Stimulated activated CD4-positive, alpha-beta T cell treated with anti-CD3 and anti-CD28 coated beads, Interleukin-1b, Interleukin-23, amount 100 ng/mL, for 1 hour (primary cell): ENCODE measurements at places on chromosomes 7 and 10.

- DNase-seq = no peak
Measured at GRCh38 chr7:12508554-12508953, 62.0 kb upstream of the SCIN start.

DNA sequence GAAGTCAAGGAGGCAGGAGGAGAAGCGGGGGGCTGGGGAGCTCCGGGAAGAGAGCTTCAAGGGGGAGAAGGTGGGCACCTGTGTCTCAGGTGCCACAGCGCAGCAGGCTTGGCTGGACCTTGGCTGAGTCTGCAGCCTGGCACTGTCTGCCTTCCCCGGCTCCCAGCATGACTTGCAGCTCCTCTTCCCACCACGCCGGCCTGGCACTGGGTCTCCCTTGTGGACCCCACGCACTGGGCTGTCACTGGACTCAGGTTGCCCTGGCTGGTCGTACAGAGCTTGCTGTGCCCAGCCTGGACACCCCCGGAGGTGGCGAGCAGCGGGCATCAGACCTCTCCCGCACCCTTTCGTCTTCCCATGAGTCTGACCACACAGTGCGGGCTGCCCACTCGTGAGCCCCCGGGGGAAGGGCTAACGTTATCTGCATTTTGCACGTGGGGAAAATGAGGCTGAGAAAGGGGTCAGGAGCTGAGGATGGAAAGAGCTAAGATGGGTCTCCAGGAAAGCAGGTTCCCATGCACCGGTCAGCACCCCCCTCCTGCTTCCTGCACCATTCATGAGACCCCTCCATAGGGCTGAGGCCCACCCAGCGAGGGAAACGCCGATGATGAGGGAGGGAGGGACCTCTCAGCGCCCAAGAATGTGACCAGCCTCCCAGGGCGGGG lies 40.3 kb upstream of the PSMG3 start:
- no peak for DNase-seq

GRCh38 chr7:27200761-27201579 lies 1.1 kb upstream of the HOXA13 start:
- no peak for DNase-seq

DNA sequence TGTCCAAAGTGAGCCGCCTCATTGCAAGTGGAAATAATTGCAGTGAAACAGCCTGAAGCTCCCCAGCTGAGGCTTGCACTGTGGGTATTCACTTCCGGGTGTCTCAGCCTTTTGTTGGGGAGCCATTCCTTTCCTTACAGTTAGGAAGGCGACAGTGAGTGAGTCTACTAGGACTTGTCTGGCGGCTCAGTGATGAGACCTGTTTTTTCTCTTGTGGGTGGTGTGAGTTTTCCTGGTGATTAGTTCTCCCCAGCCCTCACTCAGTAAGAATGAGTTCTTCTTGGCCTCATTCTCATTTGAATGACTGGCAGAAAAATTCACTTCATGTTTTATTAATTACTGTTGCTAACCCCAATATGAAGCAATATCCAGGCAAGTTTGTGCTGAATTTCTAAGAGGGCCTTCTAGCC lies 2.6 kb downstream of the PGAM1 start:
- DNase-seq = no peak

DNA sequence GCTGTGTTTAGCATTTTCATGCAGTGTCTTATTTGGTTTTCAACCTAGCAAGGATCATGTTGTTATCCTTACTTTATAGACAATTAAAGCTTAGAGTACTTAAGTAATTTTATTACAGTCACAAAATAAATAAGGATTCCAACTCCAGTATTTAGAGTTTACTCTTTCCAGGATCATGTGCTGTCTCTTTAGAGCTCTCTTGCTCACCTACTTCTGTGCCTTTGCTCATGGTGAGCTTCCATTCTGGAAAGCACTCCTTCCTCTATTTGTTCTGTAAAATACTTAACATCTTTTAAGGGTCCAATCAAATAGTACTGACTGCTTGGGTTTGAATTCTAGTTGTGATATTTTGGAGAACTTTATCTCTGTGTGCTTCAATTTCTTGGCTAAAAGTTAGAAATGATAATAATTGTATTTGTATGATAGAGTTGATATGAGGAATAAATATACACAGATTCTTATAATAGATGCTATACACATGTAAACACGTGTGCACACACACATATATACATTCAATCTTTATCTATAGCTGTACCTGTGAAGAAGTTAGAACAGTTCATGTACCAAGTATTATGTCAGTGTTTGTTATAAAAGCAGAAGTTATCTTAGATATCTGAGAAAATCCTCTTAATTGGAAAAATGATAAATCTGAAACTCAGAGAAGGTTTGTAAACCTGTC lies 18.2 kb upstream of the CALCR start:
- DNase-seq = no peak

DNA sequence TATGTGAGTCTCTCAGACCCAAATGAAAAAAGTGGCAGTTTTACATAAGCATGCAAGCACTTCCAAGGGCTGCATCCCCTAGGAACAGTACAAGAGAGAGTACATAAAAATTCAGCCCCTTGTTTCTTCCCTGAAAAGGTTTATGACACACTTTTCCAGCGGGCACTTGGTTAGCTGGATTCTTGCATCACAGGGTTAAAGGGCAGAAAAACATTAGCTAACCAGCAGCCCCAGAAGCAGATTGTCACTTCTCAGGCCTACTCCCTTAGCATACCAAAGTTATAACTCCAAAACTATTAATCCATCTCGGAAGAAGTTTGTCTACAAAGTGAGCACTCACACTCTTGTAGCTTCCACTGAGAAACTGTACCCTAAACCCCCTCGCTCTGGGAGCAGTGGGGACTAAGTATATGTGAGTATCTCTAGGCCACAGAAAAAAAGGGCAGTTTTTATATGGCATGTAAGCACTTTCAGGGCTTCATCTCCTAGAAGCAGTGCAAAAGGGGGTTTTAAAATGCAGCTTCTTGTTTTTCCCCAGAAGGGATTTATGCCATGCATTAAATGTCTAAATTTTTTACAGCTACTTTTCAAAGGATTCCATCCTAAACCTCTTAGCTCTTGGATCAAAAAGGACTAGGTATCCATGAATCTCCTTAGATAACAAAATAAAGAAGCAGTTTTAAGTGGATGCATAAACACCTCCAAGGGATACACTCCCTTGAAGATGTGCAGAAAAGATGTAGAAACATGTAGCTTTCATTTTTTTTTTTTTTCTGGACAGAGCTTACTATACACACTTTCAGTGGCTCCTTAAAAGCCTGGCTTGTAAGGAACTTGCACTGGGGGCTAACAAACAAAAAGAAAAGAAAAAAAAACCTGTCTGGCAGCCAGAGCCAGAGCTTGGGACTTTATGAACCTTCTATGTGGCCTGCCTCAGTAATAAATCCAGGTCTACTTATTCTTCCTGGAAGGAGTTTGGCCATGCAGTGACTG lies 956.7 kb downstream of the CCSER2 start:
- DNase-seq = no peak

DNA sequence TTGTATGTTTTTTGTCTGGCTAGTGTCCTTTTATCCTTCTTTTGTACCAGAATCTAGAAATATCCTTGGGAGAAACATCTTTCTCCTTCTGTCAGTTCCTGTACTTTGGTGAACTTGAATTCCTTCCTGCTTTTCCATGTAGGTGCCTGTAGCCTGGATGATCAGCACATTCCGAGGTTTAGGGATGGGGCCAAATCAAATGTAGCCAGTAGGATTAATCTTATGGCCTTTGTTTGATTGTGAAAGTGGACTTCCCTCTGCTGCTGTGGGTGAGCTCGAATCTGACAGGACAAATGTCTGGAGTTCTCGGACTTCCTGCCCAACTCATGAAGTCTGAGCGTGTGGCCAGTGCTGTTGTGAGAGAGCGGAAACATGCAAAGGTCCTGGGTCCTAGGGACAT lies 33.2 kb upstream of the NAMPT start:
- DNase-seq = no peak

DNA sequence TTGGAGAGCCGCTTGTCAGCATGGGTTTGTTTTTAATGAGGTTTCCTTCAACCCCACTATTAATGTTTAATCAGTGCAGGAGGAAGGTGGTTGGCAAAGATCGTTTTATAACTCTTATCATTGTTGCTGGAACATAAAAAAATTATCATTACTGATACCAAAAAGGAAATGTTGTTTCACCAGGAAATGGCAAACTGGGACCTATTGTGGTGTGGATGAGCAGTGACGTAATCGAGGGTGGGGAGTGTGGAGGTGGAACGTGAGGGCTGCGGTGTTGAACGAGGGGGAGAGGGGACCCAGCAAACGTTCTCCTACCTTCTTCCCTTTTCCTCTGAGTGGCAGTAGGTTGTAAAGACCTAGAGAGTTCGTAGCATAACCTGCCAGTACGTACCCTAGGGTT lies 71.9 kb upstream of the TOMM7 start:
- DNase-seq = no peak

DNA sequence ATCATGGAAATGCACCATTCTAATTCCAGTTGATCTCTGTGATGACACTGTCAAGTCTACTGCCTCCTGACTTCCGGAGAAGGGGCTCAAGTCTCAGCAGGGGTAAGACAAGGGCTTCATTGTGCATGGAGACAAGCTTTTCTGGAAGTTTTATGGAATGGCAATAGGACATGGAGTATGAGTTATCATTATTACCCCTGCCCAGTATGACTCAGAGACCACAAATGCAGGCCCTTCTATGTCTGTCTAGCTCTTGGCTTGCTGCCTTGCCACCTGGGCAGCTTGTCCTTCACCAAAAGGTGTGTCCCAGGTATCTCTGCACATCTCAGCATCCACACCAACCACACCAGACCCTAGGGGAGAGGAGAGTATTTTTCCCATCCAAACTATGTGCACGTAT lies 34.9 kb upstream of the KIAA1217 start:
- DNase-seq = no peak

DNA sequence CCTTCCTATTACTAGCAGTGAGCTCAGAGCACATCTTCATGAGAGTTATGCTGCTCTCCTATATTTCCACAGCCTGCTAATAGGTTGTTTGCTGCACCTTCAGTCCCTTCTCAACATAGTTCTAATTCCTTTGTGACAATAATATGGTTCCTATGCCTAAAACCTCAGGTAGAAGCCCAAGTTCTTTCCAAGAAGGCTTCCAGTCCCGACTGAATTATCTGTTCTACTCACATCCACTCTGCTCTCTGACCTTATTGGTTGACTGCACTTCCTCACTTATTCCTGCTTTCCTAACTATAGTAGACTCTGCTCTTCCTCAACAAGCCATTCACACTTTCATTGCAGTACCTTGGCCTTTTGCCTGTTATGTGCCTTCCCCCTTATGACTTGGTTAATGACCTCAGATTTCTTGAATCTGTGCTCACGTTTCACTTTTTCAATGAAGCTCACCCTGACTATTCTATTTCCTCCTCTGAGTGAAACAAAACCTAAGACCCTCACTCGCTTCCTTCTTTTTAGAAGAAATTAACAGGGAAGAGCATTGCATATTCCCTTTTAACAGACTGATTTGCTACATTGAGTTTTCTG lies 132.7 kb downstream of the MDFIC start:
- no peak for DNase-seq

- DNase-seq = no peak
Measured at GRCh38 chr7:30159163-30159562, 24.4 kb downstream of the MTURN start.

- no peak for DNase-seq
Measured at GRCh38 chr7:36475381-36475780, 85.7 kb downstream of the ANLN start.

- no peak for DNase-seq
Measured at GRCh38 chr10:49173201-49173772, 14.9 kb downstream of the TMEM273 start.

DNA sequence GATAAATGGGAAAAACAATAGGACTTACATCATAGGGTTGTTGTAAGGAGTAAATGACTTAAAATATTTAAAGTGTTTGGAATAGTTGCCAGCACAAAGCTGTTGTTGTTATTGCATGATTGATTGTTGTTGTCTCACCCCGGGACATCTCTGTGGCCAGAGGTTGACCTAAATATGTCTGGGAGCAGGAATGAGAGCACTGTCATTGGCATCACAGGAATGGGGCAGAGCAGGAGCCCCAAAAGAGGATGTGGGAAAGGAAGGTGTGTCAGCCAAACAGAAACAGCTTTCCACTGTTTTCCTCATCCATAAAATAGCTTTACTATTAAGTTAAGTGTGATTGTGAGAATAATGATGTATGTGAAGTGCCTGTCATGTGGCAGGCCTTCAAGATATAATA lies 121.6 kb downstream of the TMEM168 start:
- DNase-seq = no peak

- no peak for DNase-seq
Measured at GRCh38 chr10:95391581-95392216, 100.9 kb upstream of the PDLIM1 start.

DNA sequence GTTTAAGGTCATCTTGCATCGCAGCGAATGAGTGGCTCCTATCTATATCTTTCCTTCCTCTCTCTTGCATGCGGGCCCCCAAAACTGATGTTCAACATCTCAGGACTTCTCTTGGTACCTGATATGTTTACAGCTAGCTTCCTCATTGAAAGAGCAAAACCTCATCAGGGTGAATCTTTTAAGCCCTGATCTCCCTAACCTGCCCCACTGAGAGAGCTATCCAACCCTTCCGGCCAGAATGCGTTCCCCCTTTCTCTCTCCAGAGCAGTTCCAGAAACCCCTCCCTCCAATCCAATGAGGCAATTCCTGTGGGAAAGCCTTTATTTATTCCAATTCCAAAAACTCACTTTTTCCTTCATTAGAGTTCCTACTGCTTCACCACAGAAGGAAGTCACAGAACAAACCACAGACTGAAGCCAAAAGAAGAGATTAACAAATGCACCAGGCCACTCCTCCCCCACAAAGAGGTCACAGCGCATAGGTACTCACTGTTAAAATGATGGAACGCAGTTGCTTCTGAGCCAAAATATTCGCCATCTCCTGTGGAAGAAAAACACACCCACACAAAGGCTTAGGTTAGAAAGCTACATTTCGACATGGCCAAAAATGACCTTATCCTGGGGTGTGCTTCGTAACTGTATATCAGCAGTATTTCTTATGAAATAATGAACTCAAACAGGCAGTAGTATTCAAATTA lies 232.4 kb downstream of the ELMO1 start:
- DNase-seq = no peak

- no peak for DNase-seq
Measured at GRCh38 chr10:114874827-114875411, 53.3 kb downstream of the FHIP2A start.

DNA sequence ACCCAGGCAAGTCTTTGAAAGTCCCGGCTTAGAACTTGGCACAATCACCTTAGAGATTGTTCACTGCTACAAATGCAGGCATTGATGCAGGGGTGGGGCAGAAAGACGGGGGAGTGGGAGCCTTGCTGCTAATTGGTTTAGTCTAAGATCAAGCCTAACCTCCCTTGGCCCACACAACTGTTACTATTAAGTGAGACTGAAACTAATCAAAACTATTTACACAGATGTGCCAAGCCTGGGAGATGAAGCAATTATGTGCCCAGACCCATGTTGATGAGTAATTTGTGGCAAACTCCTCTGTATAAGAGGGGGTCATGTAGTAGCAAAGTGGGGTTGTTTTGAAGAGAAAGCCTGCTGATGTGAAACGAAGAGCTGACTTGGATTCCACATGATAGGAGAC lies 178.2 kb upstream of the ITGB1 start:
- no peak for DNase-seq

DNA sequence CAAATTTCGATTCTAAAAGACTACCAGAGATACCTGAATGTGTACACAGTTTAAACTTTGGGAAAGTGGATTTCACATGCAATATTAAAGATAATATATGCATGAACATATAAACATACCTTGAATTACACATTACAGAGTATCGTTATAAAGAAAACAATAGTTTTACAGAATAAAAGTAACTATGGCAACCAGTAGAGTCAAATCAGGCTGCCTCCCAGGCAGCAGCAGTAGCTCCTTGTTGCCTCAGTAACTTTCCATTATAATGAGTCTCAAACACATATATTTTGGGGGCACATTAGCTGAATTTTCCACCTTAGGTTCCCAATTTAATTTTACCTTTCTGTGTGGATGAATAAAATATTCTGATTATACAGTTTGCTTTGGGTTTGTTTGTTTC lies 164.4 kb upstream of the FEZF1 start:
- DNase-seq = no peak
